ENCODE measurements at places on chromosomes 12 and 14.

DNA sequence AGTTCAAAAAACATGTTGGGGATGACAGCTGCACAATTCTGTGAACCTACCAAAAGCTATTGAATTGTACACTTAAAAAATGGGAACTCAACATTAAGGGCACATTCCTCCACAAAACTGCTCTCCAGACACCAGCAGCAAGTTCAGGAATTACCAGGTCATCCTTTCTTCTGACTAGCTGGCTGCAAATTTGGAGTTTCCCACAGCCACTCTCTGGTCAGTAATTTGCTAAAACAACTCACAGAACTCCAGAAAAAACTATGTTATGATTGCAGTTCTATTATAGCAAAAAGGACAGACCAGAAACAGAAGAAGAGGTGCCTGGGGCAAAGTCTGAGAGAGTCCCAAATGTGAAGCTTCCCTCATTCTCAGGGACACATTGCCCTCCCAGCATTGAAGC lies 20.1 kb upstream of the PLEKHD1 start:
- no peak for DNase-seq

GRCh38 chr12:65857840-65858239 lies 33.6 kb downstream of the HMGA2 start:
- no peak for DNase-seq

DNA sequence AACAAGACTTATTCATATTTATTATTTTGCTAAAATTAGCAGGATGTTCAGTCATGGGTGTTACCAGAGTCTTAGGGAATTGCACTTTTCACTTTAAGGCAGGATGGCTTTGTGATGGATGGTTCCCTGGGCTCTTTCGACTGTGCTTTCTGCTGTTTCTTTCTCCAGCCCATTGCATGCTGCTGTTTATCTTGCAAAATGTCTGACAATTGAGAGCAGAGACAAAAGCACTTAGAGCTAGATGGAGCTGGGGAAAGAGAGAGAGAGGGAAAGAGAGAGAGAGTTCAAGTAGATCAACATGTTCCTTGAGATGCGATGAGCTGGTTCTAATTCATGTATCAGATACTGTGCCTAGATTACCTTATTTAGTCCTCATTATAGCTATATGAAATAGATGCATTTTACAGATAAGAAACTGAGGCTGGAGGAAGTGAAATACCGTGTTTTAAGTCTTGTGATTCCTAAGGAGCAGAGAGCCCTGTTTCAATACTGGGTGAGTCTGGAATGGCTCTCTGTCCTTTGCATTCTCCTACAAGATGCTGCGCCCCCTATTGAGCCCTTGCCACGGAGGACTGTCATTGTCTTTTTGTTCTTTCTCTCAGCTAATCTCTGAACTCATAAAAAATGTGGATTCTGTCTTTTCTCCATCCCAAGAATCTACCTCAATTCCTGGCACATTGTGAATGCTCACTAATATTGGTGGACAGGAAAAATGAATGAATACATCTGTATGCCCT lies 227.9 kb downstream of the ALG10B start:
- DNase-seq = no peak

DNA sequence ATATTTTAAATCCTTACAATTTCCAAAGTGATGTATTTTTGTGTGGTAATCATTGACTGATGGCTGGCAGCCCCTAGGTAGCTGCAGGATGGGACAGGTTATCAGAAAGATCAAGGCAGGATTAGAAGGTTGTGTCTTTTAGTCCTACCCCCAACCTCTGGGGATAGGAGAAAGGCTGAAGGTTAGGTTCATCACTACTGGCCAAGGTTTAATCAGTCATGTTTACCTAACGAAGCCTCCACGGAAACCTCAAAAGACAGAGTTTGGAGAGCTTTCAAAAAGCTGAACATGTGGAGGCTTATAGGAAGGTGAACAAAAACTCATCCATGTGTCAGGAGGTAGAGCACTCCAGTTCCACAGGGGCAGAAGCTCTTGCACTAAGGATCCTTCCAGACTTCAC lies 77.5 kb upstream of the CD163 start:
- DNase-seq = no peak

- peak; percentile 48 for DNase-seq
These were observed 122.9 kb upstream of the TMEM132D start for GRCh38 chr12:130026608-130027176.

DNA sequence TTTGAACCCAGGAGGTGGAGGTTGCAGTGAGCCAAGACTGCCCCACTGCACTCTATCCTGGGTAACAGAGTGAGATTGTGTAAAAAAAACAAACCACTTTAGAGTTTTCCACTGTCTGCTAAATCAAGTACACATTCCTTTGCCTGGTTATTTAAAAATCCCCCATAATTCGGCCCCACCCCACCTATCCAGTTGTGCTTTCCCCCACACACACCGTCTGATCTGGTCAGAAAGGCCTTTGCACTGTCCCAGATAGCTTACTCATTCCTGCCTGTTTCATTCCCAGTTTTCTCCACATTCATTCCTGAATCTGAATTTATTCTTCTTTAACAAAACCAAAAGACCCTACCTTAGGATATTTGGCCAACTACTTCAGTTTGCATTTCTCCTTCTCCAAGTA lies 29.5 kb downstream of the NINJ2 start:
- no peak for DNase-seq

DNA sequence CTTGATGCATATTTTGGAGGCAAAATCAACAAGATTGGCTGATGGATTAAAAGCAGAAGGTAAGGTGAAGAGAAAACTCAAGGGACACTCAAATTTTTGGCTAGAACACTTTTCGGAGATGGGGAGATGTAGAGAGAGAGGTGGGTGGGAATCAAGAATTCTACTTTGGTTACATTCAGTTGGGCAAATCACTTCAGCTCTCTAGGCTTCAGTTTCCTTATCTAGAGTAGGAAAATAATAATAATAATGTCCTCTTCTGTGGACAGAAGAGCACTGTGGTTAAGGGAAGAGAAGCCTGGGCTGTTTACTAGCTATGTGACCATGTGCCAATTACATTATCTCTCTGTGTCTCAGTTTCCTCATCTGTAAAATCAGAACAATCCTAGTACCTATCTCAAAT lies 23.4 kb upstream of the DHRS2 start:
- DNase-seq = no peak

GRCh38 chr12:116861320-116861719 lies 19.9 kb downstream of the HRK start:
- DNase-seq = peak; percentile 61

- no peak for DNase-seq
These were observed 34.4 kb downstream of the TBX3 start for GRCh38 chr12:114649585-114649984.

GRCh38 chr14:29815016-29815674 lies 112.5 kb downstream of the PRKD1 start:
- DNase-seq = no peak

DNA sequence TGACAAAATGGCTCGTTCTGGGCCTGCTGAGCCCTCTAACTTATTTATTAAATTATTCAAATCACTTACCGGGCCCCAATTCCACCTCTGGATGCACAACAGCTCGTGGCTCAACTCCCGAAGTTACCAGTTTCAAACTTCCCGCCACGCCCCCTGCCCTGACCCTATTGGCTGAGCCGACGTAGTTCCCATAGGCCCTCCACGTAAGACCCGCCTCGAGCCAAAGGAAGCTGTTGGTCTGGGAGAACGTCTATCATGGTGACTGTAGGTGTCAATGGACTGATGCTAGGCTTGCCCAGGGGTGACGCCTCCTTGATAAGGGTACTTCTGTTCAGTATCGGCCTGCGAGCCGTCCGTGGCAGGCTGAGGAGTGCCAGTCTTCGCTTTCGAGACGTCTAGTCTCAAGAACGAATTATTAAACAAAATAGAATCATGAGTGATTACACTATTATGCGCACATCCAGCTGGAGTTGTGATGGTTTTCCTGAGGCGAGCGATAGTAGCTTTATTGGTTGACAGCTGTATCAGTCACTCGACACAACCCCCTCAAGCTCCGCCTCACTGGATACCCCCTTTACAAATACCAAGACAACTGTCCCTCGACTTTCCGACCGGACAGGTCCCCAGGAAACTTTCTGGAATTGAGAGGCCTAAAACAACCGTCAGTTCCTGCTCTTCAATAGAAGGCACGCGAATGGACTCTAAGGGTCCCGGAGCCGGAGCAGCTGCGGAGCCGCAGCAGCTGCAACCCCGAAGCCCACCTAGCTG lies at the start of gene CDCA3:
Gene CDCA3, minus strand, starts transcription at position 134 of the 768 bp plus-strand sequence. CDS start 334 bp downstream, outside the sequence.
- peak; percentile 95 for DNase-seq

DNA sequence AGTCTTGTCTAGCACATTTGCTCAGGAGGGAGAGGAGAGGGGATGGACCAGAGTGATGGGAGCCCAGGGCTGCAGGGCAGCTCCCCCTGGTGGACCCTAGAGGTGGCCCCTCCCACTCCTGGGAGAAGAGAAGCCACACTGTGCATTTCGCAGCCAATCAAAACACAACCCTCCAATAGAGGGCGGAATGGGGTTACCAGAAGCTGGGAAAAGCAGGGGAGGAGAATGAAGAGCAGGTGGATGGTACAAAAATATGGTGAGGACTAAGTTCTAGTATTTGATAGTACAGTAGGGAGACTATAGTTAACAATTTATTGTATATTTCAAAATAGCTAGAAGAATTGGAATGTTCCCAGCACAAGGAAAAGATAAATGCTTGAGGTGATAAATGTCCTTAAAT lies 23.6 kb downstream of the VASH1 start:
- peak; percentile 88 for DNase-seq

DNA sequence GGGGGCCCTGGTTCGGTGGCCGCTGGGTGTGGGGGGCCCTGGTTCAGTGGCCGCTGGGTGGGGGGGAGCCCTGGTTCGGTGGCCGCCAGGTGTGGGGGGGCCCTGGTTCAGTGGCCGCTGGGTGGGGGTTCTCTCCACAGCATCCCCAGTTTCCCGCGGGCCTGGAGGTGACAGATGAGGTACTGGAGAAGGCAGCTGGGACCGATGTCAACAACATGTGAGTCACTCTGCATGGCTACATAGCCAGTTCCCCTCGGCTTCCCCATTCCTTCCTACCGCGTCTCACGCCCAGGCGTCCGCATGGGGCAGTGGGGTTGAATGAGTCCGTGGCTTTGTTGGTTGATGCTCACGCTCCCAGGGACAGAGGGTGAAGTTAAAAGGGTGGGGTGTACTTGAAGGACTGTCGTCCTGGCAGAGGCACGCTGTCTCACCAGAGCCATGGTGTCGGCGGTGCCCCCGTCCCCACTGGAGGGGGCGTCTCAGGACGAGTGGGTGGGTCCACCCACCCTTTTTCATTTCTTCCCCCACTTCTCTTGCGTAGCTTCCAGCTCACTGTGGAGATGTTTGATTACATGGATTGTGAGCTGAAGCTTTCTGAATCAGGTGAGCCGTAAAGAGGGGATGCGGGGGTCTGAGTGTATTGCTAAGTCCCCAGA lies 15.6 kb downstream of the HIP1R start:
- DNase-seq = no peak

- no peak for DNase-seq
These were observed 232.2 kb upstream of the PLEKHG7 start for GRCh38 chr12:92470608-92471021.

GRCh38 chr12:79227646-79228045 lies 363.1 kb downstream of the SYT1 start:
- DNase-seq = no peak

GRCh38 chr12:122133192-122133950 lies 40.6 kb downstream of the IL31 start:
- DNase-seq = no peak

- DNase-seq = no peak
These were observed 129.8 kb downstream of the TBX5 start for GRCh38 chr12:114275932-114276785.

GRCh38 chr14:81406863-81407262 lies 6.7 kb upstream of the STON2 start:
- no peak for DNase-seq

DNA sequence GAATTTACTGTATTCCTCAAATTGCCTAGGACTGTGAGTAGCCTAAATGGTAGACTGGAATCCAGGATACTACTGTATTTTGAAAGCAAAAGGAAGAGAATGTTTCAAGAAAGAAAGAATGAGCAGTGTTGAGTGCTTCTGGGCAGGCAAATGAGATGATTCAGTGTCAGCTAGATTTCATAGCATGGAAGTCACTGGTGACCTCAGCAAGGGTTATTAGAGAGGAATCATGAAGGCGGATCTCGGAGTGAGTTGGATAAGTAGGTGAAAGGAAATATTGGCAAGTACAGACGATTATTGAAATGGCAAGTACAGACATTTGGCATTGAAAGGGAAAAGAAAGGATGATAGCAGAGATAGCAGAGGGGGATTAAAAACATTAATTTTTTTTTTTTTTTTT lies 27.1 kb downstream of the VRK1 start:
- DNase-seq = no peak

DNA sequence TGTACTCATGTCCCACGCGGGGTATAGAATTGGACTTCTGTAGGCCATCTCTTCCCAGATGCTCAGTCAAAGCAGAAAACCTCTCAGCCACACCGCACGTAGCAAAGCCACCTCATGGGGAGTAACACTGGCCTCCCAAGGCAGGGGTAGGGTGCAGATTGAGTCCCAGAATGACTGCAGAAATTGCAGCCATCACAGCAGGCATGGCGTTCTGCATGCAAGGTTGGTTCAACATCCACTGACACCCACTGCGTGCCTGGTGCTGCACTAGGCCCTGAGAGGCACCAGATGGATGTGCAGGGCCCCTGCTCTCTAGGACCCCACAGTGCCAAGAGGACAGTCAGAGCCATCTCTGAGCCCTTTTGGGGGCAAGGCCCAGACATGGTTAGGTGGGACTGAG lies 39.9 kb downstream of the RAB35 start:
- DNase-seq = no peak

DNA sequence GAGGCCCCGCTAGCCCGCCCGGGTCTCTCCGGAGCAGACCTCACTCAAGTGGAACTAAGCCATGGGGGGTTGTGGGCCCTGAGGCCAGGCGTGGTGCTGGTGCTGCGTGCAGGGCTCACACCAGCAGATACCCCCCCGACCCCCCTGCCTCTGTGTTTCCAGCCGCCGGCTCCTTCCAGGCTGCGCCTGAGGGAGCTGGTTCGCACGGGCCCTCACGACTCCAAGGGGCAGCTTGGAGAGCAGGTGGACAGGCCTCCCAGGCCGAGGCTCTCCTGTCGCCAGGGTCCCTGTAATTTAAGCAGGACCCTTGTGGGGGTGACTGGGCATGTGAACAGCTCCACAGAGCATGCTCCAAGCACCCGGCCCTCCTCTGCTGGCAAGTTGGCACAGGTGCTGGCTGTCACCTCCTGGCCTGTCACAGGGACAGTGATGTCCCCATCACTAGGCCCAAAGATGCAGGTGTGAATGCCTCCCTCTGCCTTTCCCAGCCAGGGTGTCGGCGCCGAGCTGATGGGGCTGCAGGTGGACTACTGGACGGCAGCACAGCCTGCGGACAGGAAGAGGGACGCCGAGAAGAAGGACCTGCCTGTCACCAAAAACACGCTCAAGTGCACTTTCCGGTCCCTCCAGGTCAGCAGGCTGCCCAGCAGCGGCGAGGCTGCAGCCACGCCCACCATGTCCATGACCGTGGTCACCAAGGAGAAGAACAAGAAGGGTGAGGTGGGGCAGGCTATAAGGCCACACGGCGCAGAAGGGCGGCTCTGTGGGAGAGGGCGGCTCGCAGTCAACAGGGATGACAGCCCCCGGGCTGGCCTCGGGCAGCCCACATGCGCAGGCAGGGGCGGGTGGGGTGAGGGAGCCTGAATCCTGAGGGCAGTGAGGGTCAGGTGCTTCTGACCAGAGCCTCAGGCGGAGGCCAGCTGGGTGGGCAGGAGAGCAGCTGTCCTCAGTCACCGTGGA lies 5.9 kb upstream of the TEX22 start:
- no peak for DNase-seq

Measured in Kasumi-1 (cell line).